ENCODE measurements at places on chromosomes 13 and 19. TPM values are rescaled to one million over a fixed set of nuclear protein-coding genes. Genes with fewer than 3 reads are reported as not detected.

DLL3 gene
- 0.12 TPM for total RNA-seq

ZNF625 gene
- 11.2 TPM for total RNA-seq

CD320 gene
- 33.1 TPM for total RNA-seq

ATP4A gene
- total RNA-seq, result not detected

SHD gene
- total RNA-seq, result not detected

ETHE1 gene
- total RNA-seq, result 89.6 TPM

SLC17A7 gene
- not detected for total RNA-seq

C19orf73 gene
- 1.2 TPM for total RNA-seq

LCP1 gene
- total RNA-seq, result 2.7 TPM

GADD45B gene
- 31.1 TPM for total RNA-seq

GJA3 gene
- 0.44 TPM for total RNA-seq

PRTN3 gene
- total RNA-seq, result not detected

ADGRE2 gene
- total RNA-seq, result 0.11 TPM

ETV2 gene
- total RNA-seq, result 0.11 TPM

SCAF1 gene
- 17.3 TPM for total RNA-seq

TRPC4 gene
- total RNA-seq, result 4.8 TPM

KIR2DL3 gene
- not detected for total RNA-seq

KCNJ14 gene
- total RNA-seq, result 0.37 TPM

SYCN gene
- not detected for total RNA-seq

TMEM255B gene
- 1.3 TPM for total RNA-seq

MYPOP gene
- 1.2 TPM for total RNA-seq

VSTM2B gene
- total RNA-seq, result not detected

FGF21 gene
- not detected for total RNA-seq

CACNA1A gene
- total RNA-seq, result 10.1 TPM

DAND5 gene
- not detected for total RNA-seq

IFNL1 gene
- total RNA-seq, result not detected

ACER1 gene
- total RNA-seq, result not detected

BORA gene
- 16.9 TPM for total RNA-seq

C19orf38 gene
- total RNA-seq, result not detected

C5AR2 gene
- total RNA-seq, result under 0.01 TPM

LILRA1 gene
- total RNA-seq, result not detected

SIGLEC5 gene
- not detected for total RNA-seq

ANGPTL8 gene
- not detected for total RNA-seq

CD79A gene
- total RNA-seq, result not detected

KLK12 gene
- not detected for total RNA-seq

CILP2 gene
- 0.11 TPM for total RNA-seq

HSPB6 gene
- 49.6 TPM for total RNA-seq

COX7A1 gene
- 4.5 TPM for total RNA-seq

MAMSTR gene
- 1.2 TPM for total RNA-seq

DPY19L3 gene
- 35.7 TPM for total RNA-seq

RNF17 gene
- total RNA-seq, result not detected

GNA15 gene
- 0.11 TPM for total RNA-seq

ZNF575 gene
- total RNA-seq, result 0.37 TPM

KL gene
- total RNA-seq, result 0.11 TPM

HNRNPM gene
- total RNA-seq, result 123 TPM

C13orf42 gene
- total RNA-seq, result not detected

NPHS1 gene
- total RNA-seq, result under 0.01 TPM

NLRP7 gene
- 0.22 TPM for total RNA-seq

TEX101 gene
- total RNA-seq, result not detected

LRP3 gene
- 35.2 TPM for total RNA-seq
